NCI-H2081 treated with DMSO at 0.1 percent for 48 hours (cell line): ENCODE measurements at places on chromosomes 1 and 21.

DNA sequence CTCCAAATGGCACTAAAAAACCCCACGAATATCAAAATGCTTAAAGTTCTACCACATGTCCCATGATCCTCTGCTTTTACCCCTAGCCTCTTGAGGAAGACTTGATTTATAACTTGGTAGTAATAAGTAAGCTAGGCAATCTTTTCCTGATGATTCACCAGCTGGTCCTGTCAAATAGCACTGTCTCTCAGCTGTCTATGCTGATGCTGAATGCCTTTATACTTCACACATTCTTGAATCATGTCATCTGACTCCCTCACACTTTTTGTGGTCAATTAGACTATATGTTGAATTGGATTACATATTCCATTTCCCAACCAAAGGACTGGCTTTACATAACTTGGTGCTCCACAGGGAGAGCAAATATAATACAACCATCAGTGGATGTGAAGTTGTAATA lies 16.6 kb downstream of the C21orf91 start:
- no peak for DNase-seq

- DNase-seq = no peak
Measured at GRCh38 chr21:36115138-36115730, 19.6 kb upstream of the CBR3 start.

DNA sequence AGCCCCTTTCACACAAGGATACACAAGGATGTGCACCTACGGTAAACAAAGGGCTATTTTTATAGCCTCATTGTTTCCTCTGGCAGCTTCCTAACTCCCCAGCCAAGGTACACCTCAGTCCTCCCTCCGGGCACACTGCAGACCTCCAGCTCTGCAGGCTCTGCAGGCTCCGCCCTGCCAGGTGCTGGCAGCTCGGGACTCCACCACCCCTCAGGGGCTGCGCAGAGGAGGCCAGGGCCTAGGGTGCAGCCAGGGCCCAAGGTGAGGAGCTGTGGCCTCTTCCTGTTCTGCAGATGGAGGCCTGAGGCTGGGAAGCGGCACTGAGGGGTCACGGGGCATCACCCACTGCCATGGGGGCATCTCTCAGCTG lies 19.8 kb upstream of the CLSTN1 start:
- peak; percentile 91 for DNase-seq

DNA sequence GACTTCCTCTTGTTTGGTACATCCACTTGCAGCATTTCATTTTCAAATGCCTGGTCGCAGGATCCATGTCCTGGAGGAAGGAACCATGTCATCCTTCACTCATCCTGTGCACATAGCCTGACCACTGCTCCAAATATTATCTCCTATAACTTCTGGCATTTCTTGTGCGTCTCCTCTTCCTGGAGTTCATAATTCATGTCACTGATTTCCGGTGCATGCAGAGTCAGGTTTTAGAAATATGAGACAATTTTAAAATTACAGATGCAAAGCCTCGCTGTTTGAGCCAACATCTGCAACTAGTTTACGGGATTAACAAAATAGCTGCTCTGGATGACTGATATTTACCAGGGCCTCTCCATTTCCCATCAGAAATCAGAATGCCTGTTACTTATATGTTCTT lies 268.1 kb downstream of the DNM3 start:
- DNase-seq = no peak

GRCh38 chr21:45412491-45412890 lies 7.5 kb downstream of the COL18A1 start:
- no peak for DNase-seq

- no peak for DNase-seq
Measured at GRCh38 chr21:26055841-26056264, 114.7 kb downstream of the APP start.

DNA sequence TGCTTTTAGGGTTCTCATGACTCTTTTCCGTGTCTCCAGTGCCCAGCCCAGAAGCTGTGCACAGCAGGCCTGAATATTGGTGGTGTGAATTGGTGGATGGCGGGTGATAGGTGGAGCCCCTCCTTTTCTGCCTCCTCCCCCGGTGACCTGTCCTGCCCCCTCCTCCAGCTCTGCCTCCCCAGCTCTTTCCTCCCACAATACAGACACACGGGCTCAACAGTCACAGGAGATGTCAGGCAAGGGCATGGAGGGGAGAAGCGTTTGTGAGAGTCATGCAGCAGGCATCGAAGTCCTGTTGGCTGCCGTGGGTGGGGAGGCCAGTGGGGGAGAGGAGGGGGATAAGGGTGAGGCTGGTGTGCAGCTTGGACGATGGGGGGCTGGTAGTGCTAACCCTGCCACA lies 17.3 kb upstream of the TTC4 start:
- DNase-seq = no peak

- DNase-seq = no peak
Measured at GRCh38 chr21:34675871-34676270, 7.1 kb downstream of the CLIC6 start.

GRCh38 chr21:45588871-45589491 lies 46.7 kb upstream of the SLC19A1 start:
- DNase-seq = no peak

DNA sequence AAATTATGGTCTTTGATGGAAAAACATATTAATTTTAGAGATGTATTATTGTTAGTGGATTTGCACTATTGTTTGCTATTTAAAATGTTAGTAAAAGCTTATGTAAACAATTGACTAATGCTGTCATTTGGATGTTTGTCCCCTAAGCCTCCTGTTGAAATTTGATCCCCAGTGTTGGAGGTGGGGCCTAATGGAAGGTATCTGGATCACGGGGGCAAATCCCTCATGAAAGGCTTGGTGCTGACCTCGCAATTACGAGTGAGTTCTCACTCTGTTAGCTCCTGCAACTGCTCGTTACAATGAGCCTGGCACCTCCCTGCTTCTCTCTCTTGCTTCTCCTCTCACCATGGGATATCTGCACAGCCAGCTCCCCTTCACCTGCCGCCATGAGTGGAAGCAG lies 14.3 kb downstream of the TMEM35B start:
- DNase-seq = no peak

- DNase-seq = no peak
Measured at GRCh38 chr1:201288007-201288406, 4.7 kb downstream of the PKP1 start.

DNA sequence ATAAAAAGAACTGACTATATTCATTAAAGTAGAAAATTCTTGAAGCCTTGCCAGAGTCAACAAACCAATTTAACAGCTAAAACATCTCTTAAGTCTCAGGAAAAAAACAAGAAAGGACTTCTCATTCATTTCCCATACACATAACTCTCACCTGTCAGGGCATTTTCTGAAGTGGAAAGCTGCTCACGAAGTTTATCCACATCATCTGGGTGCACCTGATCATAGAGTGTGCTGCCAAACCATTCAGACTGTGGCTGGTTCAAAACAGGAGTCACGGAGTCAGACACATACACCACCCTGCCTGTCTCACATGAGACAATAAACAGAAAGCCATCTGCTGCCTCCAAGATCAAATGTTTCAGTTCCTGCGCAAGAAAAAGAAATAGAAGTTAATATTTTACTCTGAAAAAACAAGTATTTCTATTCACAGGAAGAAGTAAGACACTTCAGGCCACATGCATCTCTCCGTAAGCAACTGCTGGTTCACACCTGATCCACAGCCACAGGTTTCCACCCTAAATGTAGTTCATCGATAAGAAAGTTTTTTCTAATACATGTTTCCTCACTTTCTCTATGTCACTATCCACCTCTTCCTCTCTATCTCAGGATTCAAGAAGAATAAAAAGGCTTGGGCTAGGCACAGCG lies 28.2 kb upstream of the CTSK start:
- DNase-seq = no peak

DNA sequence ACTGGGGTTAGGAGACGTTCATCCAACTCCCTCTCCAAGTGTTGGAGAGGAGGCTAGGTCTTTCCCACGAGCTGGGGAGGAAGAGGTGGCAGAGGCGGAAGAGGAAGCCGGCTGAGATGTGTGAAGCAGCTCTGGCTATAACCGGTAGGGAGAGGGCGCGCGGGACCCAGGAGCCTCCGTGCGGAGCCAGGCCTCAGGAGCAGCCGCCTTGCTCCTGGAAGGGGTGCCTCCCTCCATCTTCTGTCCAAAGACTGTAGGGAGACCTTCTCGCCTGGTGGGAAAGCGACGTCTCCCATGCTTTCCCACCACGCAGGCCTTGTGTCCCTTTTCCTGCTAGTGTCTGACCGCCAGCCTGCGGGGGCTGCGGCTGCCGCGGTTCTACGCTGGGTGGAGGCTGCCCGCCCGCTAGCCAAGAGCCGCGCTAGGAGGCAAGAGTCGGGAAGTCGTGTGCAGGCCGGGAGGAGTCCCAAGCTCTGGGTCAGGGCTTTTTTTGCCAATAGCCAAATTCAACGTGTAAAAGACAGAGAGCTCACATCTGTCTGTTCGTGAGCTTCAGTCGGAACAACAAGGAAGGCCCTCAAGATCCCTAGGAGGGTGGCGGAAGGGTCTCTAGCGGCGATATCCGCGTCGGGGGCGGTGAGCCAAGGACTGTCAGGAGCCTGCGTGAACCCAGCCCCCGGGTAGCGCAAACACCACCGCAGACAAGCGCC lies 8.4 kb upstream of the NBPF11 start:
- DNase-seq = no peak

DNA sequence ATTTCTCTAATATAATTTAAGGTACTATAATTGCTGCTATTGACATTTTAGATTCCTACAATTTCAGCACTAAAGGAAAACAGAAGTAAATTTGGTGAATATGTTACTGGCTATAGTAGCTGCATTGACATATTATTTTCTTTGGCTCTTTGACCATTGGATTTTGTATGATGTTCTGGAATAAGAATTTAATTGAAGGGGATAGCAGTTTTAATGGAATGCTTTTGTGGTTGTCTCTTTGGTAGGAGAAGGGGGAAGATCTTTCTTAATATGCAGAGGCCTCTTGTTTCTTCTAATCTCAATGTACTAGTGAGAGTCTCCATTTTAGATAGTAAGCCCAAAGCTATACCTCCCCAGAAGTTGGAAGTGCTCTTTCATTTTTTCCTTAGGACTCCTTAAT lies 6.9 kb downstream of the DTL start:
- no peak for DNase-seq

- DNase-seq = no peak
Measured at GRCh38 chr1:54477153-54477561, 70.9 kb upstream of the ACOT11 start.

- no peak for DNase-seq
Measured at GRCh38 chr1:94276988-94277434, 39.6 kb upstream of the ARHGAP29 start.

DNA sequence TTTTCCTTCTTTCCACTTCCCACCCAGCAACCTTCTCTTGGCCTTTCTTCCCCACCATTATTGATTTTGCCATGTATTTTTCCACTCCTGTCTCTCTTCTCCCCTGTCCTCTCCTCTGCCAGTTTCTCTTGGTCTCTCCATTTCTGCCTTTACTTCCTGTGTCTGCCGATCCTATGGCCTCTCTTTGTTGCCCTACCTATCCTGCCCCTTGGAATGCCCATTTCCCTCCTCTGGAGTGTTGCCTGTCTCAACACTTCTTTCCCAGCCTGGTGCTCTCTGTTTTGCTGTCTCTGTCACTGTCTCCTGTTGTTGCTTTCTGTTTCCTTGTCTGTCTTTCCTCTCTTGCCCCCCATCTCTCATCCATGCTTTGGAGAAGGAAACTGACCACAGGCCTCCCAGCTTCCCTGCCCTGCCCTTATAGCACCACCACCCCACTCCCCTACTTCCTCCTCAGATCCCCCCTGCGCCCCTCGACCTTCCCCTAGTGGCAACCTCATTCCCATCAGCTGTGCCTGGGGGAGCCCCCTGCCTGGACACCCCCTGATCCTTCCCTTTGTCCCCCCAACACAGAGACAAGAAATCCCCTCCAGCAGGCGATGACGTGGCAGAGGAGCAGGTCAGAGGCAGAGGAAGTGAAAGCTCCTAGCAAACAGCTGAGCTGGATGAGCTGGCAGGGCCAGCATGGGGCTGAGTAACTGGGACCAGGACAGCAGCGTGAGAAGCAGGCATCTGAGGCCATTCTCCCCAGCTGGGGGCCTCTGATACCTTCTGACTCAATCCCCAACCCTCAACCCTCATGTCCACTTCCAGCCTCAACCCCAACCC lies 6.6 kb upstream of the ETV3L start:
- DNase-seq = no peak

DNA sequence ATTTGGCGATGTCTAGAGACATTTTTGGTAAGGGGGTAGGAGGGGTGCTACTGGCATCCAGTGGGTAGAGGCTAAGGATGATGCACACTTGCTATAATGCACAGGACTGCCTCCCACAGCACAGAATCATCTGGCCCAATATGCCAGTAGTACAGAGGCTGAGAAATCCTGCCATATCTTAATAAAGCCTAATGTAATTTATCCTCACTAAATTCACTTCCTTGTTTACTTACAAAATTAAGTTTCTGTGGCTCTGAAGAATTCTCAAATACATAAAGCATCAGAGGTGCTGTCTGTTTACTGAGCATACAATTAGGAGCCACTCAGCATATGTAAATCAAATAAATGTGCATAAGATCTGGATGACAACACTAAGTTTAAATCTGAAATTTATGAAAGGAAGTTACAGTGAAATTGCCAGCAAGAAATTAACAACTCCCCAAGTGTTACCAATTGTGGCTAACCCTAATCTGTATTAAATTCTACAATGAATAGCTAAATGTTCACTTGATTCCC lies 26.5 kb downstream of the NGF start:
- no peak for DNase-seq

- no peak for DNase-seq
Measured at GRCh38 chr1:26094677-26095383, 16.8 kb upstream of the PDIK1L start.

- no peak for DNase-seq
Measured at GRCh38 chr1:66768965-66769364, 16.7 kb downstream of the DYNLT5 start.

DNA sequence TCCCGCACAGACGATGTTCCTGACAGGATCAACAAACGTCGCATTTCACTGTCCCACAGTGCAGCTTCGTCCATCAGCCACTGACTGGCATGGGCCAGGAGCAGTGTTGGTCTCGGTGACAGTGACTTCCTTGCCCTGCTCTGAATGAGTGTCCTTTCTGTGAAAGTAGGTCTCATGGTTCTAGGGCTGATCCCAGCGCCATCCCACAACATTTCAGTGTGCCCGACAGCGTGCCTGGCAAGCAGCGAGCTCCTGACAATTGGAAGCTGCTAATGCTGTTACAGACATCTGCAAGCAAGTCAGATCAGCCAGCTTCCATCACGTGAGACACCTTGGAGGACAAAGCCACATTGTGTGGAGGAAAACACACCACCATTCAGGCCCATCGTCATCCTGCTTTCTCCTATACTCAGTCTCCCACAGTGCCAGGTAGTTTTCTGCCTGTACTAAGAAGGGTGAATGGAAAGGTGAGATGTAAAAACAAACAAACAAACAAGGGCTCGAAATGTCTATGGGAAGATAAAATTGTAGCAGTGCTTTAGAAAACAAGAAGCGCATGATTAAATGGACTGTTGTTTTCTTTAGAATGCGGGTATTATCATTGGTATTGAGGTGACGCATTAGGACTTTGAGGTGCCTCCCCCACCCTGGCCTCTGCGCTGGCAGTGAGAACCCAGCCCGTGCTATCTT lies 21.9 kb downstream of the ERRFI1 start:
- no peak for DNase-seq

GRCh38 chr1:25648681-25649440 lies 32.3 kb downstream of the MAN1C1 start:
- DNase-seq = no peak

GRCh38 chr21:34835526-34835925 lies 166.7 kb downstream of the CLIC6 start:
- DNase-seq = no peak

- no peak for DNase-seq
Measured at GRCh38 chr1:26340047-26340481, 13.9 kb downstream of the CRYBG2 start.
